ENCODE measurements at places on chromosomes 6 and 20.

GRCh38 chr20:1210501-1210900, 7.2 kb downstream of the C20orf202 start:
- DNase-seq, result no peak

DNA sequence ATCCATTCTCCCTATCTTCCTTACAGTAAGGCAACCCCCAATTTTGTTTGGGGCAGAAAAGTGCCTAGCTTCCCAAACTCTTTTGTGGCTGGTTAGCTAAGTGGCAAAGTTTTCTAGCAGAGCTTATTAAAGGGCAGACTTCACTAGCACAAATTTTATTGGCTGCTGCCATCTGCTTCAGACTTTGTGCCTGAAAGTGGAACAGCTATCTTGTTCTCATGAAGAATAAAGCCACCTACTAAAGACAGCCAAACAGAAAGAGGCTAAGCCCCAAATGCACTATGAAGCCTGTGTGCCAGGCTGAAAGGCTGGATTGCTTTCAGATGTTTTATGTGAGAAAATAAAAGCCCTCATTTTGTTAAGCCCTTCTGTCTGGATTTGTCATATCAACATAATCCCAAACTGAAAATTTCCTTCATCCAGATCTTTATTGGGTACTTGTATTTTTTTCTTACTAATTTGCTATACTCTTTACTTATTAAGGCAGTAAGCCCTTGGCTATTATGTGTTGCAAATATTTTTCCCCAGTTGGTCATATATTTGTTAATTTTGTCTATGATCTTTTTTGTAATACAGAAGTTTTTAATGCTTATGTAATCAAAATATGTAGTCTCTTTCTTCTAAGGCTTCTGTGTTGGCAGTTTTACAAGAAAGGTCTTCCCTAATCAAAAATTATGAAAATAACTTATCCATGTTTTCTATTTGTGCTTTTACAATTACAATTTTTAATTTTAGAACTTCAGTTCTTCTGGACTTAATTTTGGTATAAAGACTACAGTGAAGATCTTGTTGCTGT, 191.1 kb downstream of the TASP1 start:
- DNase-seq, result no peak

- DNase-seq, result no peak
These were observed 17.2 kb upstream of the DST start for GRCh38 chr6:56659721-56660380.

- no peak for DNase-seq
These were observed 131.8 kb upstream of the PTPN1 start for GRCh38 chr20:50378170-50379000.

- no peak for DNase-seq
These were observed 315.3 kb upstream of the SLC35B3 start for GRCh38 chr6:8750627-8751026.

- peak; percentile 27 for DNase-seq
These were observed 250.1 kb downstream of the ATXN1 start for GRCh38 chr6:16511040-16511660.

DNA sequence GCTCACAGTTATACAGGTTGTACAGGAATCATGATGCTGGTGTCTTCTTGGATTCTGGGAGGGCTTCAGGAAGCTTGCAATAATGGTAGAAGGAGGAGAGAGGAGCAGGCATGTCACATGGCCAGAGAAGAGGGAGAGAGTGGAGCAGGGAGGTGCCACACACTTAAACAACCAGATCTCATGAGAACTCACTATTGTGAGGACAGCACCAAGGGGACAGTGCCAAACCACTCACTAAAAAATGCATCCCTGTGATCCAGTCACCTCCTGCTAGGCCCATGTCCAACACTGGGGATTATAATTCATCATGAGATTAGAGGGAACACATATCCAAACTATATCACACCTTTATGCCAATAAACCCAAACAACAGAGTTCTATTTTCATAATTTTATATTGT, 67.2 kb downstream of the TRDN start:
- no peak for DNase-seq

DNA sequence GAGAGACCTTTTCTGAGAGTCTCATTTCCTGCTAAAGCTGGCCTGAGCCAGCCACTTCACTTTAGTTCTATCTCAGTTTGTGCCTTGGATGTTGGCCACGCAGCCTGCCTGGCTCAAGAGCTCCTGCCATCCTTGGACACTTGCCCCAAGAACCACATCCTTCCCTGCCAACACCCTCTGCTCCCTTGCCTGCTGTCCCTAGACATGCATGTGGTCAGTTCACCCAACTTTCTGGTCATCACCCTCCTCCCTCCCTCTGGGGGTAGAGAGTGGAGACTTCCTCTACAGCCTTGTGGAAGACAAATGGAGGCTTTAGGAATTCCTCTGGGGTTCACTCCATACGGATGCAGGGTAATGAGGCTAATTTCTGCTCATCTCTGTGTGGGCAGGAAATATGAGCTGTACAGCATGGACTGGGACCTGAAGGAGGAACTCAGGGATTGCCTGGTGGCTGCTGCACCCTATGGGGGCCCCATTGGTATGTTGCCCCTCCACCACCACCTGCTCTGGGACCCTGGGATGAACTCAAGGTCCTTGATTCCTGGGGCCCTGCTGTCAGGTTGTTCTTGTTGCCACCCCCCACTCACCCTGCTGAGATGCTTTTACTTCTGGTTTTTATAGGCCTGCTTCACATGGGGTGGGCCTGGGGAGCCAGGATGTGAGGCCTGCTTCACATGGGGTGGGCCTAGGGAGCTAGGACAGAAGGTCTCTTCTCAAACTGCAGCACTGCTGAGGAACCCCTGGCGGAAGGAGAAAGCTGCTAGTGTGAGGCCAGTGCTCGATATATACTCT, 13.8 kb upstream of the PTPRA start:
- peak; percentile 31 for DNase-seq

GRCh38 chr6:25777856-25778649, 23.5 kb downstream of the SLC17A4 start:
- no peak for DNase-seq

GRCh38 chr20:38875175-38875993, 50.8 kb upstream of the FAM83D start:
- DNase-seq, result no peak

DNA sequence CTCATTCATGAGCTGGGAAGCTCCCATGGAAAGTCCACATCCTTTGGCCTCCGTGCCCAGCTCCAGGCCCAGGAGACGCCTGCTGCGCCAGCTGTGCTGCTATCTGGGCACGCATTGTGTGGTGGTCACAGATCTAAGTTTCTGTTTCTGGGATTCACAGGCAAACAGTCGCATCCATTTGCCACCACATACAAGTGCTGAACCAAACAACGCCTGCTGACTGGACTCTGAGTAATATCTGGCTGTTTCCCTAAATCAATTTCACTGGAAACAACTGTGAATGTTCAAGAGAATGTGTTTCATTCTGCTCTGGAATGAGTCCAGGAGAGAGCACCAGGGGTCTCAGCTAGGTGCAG, 45.5 kb downstream of the IRF4 start:
- DNase-seq, result peak; percentile 6

- DNase-seq, result no peak
These were observed 60.9 kb downstream of the ATXN1 start for GRCh38 chr6:16700202-16700915.

DNA sequence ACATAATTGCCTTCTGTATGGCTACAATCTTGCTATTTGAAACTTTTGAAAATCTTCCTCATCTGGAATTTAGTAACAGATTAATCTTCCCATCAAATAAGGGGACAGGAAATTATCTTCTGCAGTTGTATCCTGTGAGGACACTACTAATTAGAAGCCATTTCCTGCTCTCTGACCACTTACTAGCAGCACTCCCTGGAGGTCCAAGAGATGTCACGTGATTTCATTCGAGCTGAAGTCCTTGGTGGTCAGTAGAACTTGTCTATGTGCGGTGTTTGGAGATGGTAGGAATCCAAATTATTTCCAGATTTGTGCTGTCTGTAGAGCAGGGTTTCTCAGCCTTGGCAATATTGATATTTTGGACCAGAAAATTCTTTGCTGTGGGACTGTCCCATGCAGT, 202.5 kb downstream of the TFAP2B start:
- DNase-seq, result no peak

- DNase-seq, result no peak
These were observed 1.9 kb downstream of the EIF2S2 start for GRCh38 chr20:34110025-34110744.

DNA sequence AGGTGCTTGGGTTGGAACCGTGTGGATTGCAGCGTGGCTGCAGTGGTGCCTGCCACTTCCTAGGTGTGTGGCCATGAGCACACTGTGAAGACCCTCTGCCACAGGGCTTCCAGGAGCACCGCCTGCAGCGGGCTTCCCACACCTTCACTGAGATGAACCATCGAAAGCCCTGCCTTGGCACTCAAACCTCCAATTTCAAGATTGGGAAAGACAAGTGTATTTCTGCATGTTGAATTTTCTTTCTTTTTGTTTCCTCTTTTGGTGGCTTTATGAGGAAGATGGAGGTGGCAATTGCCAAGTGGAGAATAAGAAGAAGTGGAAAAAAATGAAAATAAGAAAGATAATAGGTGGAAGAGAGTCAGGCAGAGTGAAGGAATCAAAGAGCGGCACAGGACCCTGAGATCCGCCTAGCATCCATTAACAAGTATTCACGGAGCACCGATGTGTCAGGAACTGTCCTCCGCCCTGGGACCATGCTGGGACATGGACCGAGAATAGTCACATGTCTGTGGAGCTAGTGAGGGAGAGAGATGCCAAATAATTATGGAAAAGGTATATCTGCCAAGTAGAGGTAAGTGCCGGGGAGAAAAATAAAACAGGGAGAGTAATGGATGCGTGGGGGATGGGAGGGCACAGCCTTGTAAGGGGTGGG, 159.9 kb downstream of the BCAS1 start:
- DNase-seq, result no peak

- DNase-seq, result peak; percentile 92
These were observed 30.5 kb upstream of the IPCEF1 start for GRCh38 chr6:154386848-154387717.

DNA sequence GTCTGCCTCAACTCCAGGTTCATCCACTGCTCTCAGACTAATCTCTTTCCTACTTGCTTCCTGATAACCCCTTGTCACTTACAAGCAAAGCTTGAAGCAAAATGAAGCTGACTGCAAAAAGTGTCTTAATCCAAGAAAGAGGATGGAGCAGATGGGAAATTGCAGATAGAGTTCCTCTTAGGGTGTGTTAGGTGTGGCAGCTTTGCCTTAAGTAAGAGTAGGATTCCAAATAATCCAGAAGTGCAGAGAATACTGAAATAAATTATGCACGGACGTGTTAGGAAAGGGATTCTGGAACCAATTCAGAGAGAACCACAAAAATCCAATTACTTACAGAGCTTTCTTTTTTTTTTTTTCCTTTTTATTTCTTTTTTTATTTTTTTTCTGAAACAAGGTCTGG, 6.1 kb upstream of the RPL7L1 start:
- DNase-seq, result no peak

GRCh38 chr20:33490023-33490933, at the start of gene CBFA2T2:
Gene CBFA2T2, plus strand, starts transcription at chr20:33490096. Its CDS starts 172 bp downstream, at chr20:33490268.
- peak; percentile 45 for DNase-seq

DNA sequence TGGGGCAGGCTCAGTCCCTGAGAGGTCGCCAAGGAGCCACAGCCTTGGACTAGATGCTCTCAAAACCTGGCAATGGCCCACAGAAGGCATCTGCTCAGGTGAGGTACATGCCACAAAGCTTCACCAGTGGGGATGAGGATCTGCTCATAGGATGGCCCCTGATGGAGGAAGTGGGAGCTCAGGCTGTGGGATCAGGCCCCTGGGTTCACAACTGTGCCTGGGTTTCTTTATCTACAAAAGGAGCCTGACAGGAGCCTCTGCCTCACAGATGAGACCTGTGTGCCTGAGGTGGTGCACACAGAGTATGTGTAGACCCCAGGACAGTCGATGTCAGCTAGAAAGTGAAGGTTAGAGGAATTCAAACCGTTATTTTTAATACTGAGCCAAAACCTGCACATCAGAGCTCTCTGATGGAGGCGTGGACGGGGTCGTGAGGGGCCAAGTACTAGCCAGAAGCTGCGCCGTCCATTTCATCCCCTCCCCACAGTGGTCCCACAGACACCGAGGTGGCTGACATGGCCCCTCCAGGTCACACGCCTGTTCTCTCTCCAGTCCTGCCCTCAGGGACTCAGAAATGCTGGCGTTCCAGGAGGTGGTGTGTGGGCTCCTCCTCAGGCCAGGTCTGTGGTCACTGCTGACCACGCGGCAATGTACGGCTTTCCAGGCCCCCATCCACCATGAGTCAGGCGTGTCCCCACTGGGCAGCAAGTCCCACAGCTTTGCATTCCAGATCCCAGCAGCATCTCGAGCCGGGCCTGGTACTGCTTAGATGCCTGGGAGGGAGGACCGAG, 33.3 kb downstream of the NTSR1 start:
- DNase-seq, result no peak

DNA sequence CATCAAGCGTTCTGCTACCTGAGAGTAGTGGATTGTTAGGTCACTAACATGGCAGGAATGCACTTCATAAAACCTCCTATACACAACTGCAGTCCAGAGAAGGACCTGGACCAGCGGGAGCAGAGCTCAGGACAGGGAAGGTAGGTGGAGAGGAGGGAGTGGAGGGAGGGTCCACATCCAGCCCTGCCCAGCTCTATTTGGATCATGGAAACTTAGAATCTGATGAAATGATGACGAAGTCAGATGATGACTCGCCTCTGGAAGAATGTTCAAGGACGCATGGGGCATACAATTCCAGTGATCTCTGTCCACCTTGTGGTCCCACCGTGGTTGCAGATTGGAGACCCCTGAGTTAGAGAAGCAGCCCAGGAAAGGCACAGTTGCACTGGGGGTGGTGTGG, 68.8 kb downstream of the CLIC5 start:
- peak; percentile 42 for DNase-seq

DNA sequence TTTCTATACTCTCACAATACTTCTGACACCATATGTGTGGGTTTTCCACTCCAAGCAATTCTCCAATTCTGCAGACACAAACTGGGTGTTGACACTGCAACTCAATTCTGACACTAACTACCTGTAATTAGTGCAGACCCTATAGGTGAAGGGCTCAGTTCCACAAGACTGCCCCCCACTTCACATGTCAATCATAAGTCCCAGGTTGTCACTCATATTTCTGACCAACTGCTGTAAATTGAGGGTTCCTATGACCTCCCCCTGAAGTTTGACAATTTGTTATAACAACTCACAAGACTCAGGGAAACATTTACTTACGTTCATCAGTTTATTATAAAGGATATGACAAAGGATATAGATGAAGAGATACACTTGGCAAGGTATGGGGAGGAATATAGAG, 18.3 kb downstream of the GPX6 start:
- no peak for DNase-seq
